ENCODE measurements at places on chromosomes 1 and 21.

DNA sequence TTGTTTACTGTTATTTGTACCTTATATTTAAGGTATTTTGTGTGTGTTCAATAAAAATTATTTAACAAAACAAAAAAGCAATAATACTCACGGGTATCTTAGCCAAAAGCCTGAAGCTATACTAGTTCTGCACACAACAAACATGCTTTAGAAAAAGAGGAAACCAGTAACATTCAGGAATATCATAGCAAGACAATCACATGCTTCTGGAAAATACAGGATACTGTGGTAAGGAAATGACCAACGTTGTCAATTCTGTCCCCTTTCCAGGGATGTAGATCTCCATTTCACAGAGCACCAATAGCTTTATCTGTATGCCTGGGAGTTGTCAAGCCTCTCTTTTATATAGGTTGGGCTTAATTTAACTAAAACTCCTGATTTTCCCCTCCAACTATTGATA is 288.4 kb downstream of the SMYD3 start:
- no peak for DNase-seq

DNA sequence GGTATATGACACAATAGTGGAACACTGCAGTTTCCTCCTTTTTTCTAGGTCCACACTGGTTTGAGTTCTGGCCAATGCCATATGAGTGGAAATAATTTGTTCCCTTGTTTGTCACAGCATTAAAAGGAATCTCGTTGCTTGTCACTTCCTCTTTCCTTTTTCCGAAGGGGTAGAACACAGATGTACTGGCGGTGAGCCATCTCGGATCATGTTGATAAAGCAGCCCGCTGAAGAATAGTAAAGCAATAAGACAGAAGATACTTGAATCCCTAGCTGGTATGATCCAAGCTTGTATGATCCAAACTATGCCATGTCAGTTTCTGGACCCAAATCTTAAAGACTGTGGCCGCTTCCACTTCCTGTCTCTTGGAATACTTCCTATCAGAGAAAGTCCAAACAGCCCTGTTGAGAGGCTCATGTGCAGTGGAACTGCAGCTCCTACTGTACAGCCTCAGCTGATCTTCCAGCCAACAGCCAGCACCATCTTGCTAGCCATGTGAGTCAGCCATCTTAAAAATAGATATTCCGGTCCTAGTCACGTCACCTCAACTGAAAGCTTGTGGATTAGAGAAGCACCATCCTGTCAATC is 40.3 kb downstream of the CFHR5 start:
- DNase-seq = no peak

DNA sequence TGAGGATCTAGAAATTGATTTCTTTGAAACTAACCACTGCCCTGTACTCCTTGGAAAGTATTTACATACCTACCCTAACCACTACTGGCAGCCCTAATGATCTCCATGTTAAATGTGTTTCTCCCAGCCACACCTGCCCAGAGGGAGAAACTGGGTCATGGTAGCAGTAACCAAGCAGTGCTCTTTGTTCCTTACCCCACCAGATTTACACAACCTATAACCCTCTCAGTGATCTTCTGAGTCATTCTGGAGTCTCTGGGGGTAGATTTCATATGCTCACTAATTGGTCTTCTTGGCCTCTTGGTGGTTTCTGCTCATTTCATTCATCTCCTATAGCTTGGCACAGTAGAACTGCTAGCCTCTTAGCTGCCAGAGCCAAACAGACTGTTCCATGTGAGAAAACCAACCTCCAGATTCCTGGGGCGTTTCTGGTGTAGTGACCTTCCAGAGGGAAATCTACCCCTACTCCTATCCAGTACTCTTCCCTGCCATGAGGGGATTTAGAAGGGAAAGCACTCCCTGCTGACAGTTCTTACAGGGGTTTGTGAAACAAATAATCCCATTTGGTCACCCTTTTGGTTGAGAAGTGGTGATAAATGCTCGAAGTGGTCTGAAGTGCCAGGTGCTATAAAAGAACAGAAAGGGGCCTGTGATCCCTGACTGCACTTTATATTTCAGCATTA is 36.2 kb upstream of the LRIG2 start:
- DNase-seq = no peak

DNA sequence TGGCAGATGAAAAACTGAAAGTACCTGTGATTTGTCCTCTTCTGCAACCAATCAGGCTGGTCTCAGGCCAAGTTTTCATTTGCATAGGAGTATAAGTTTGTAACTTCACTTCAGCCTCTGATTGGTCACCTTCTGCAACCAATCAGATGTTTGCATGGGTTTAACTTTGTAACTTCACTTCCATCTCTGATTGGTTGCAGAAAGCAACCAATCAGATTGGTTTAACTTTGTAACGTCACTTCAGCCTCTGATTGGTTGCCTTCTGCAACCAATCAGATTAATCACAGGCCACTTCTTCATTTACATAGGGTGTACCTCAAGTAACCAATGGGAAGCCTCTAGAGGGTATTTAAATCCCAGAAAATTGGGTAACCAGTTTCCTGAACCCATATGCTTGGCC is 18.9 kb upstream of the TUT4 start:
- no peak for DNase-seq

DNA sequence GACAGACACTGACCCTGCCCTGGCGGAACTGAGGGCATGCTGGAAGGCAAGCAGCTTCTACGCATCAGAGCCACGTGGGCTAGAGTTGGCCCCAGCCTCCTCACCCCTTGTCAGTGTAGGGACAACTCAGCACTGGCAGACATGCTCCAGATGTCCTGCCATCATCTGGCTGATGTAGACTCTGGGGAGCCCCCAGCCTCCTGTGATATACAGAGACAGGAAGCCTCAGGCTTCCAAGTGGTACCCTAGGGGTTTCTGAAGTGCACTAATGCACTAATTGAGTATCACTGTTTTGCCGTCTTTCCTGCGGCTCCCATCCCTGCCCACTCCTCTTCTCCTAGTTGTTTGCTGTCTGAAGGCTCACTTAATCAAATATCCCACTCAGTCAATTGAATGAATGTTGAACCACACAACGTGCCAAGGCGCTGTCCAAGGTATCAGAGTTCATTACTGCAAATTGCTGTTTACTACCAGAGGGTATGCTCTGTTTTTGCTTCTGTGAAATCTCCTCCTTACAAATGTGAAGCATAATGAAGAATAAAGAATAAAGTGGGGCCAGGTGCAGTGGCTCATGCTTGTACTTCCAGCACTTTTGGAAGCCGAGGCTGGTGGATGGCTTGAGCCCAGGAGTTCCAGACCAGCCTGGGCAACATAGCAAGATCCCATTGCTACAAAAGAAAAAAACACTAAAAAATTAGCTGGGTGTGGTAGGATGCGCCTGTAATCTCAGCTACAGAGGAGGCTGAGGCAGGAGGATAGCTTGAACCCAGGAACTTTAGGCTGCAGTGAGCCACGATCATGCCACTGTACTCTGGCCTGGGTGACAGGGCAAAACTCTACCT is 76.4 kb upstream of the ZBTB18 start:
- no peak for DNase-seq

GRCh38 chr21:14361958-14362357 is 21.0 kb downstream of the HSPA13 start:
- no peak for DNase-seq

GRCh38 chr1:57761628-57762027 is 337.8 kb upstream of the DAB1 start:
- DNase-seq = no peak

DNA sequence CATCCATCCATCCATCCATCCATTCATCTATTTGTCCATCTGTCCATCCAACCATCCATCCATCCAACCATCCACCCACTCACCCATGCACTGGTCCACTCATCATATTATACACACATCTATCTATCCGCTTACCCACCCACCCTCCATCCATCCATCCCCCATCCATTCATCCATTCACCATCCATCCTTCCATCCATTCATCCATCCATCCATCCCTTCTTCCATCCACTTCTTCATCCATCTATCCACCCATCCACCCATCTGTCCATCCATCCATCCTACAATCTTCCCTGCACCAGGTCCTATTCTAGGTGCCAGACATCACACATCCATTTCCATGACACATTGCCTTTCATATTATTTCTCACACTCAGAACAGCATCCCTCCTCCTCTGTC is 87.1 kb upstream of the ROR1 start:
- DNase-seq = no peak

- DNase-seq = no peak
Observed at GRCh38 chr1:68974447-68974846, 477.6 kb upstream of the DEPDC1 start.

DNA sequence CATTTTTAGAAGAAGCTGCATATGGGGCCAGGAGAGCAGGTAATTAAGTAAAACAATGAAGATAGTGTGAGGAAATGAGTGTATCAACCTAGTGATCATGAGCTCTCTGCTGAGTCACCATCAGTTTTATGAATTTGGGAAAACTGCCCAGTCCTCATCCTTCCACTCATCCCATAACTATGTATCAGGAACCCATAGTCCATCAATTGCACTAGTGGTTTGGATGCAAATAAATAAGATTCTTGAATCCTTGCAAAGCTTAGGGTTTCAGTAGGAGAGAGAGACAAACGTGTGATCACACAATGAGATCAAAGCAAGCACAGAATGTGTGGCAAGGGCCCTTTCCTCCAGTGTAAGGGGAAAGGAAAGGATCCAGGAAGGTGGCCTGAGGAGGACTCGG is 145.6 kb downstream of the ZZZ3 start:
- no peak for DNase-seq

- no peak for DNase-seq
Observed at GRCh38 chr1:68429233-68429808, 20.4 kb downstream of the RPE65 start.

DNA sequence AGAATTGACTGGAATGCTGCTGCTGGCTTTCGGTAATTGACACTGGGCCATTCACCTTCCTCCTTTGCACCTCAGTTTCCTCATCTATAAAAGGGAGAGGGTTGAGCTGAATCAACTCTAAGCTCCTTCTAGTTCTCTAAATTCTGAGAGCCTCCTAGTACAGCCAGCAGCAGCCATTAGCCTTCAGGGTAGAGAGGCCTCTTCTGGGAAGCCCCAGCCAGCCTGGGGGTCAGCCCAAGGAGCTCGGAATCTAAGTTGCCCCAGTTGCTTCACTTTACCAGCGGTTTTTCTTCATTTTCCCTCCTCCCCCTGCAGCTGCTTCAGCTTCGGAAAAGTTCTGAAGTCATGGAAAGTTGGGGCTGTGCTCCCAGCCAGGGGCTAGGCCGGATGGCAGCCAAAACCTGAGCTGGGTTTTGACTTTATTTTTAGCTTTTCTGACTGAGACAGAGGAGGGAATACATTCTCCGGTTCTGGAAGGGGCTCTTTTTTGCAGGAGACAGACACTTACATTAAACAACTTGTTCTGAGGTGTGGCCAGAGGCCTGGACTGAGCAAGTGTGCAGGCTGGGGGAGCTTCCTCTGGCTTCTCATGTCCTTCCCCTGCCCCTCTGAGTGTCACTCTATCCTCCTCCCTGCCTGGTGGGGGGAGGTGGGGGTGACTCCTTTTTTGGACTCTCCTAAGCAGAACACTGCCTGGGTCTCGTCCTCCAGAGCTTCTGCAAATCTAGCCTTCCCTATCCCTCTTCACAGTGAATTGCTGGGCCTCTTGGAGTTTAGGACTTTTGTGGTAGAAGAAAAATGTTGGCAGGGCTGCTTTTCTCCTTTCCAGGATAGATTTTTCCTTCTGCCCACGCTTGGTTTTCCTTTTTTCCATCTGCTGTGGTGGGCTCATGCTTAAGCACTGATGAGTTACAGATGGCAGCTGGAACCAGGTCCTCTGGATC is 14.4 kb downstream of the LMNA start:
- DNase-seq = no peak

- no peak for DNase-seq
Observed at GRCh38 chr1:215643592-215644321, 76.7 kb downstream of the KCTD3 start.

DNA sequence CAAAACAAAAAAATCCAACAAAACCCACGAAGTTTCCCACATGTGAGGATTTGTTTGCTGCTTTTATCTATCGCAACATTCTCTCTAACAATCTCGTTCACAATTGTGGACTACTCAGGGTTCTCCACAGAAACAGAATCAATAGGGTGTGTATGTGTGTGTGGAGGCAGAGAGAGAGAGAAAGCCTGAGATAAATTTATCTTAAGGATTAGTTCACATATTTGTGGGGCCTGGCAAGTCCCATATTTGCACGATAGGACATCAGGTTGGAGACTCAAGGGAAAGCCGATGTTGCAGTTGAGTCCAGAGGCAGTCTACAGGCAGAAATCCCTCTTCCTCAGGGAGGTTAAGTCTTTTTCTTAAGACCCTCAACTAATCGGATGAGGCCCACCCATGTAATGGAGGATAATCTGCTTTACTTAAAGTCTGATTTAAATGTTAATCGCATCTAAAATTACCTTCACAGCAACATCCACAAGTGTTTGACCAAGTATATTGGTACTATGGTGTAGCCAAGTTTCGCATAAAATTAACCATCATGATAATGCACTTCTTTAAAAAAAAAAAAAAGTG is 31.7 kb downstream of the ADAMTS1 start:
- no peak for DNase-seq

DNA sequence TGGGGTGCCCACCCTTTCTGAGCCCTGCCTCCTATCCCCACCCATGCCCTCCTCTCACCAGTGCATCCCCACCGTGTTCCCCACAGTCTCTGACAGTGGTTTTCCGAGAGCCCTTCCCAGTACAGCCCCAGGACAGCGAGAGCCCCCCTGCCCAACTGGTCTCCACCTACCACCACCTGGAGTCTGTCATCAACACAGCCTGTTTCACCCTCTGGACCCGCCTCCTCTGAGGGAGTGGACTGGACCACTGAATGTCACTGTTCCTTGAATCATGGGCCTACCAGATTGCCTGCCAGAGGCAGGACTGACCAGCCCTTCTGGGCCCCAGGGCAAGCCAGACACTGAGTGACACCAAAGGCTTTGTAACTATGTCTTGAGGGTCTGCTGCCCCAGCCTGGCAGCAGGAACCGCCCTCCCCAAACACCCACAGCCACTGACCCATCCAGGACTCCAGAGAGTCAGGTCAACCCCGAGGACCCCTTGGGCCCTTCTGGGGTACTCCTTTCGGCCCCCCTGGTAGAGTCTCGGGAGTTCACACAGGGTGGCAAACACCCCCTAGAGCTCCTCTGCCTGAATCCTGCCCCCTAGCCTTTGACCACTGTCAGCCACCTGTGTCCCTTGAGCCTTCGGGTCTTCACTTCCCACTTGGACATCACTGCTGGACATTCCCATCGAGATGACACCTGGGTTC is 3.3 kb downstream of the HYI start:
- DNase-seq = no peak

GRCh38 chr1:154348429-154349076 is 23.2 kb downstream of the ATP8B2 start:
- no peak for DNase-seq

GRCh38 chr1:12600880-12601633 is 17.0 kb downstream of the DHRS3 start:
- no peak for DNase-seq

- DNase-seq = no peak
Observed at GRCh38 chr1:5746611-5747425, 245.4 kb downstream of the NPHP4 start.

GRCh38 chr1:184350573-184350972 is 36.3 kb upstream of the C1orf21 start:
- no peak for DNase-seq

DNA sequence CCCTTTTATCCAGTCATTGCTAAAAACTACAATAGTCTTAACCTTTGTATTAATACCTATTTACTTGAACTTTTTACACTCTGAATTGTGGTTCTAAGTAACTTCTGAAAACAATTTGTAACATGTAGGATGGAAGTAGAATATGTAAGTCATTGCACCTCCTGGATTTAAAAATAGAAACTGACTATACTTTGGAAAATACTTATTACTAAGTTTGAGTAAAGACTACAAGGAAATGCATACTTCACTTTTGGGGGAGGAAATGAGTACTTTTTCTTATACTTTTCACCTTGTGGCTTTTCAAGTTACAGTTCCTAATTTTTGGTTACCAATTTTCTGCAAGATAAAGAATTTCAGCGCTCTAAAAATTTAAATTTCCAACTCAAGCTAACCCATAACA is 8.7 kb downstream of the RGS18 start:
- DNase-seq = no peak

Data from NCI-H2107 (cell line).